ENCODE measurements at places on chromosomes 11 and 22.

- DNase-seq, result no peak
Observed at GRCh38 chr22:45602824-45603595, 68.6 kb upstream of the ATXN10 start.

- no peak for DNase-seq
Observed at GRCh38 chr11:108206171-108206570, 16.3 kb downstream of the NPAT start.

DNA sequence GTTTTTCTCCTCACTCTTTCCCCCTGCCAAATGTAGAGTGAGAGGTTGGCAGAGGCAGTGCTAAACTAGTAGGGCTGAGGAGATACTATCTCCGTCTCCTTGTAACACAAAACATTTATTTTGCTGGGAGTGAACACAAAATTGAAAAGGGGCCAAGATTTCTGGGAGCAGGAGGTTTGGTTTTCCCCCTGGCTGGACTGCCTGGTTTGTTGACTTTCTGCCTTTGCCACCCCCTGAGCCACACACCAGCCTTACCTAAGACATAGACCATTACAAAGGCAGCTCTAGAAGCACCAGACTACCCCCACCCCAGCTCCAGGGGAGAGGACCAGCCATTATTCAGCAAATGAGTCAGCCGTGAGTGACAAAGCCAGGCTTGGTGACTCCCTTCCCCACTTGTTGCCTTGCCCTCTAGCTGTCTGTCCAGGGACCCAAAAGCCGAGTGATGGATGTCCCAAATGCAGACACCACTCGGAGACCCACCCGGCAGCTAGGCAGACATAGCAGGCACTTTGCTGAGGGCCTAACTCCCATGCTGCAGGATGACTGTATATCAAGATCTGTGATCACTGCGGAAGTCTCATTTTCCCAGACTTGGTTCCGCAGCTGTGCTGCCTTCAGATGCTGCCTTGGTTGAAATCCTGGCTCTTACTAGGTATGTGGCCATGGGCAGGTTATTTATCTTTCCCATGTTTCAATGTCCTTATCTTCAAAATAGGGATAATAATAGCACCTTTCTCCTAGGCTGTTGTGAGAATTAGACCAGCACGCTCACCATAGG, 17.7 kb upstream of the CDON start:
- no peak for DNase-seq

DNA sequence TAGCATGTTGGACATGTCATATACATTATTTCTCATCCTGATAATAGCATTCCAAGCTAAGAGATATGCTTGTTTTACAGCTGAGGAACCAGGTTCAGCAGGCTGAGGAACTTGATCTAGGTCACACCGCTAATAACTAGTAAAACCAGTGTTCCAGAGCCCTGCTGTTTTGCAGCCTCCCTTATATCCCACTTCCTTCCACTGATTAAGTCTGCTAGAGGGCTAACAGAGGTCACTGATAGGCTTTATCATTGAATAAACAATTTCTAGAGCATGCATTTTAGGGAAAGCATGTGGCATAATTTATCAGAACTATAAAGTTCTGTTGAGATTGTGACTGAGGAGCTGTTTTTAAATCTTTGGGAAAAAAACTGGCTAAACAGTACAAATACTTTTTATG, 54.0 kb downstream of the UVRAG start:
- no peak for DNase-seq

- DNase-seq, result no peak
Observed at GRCh38 chr11:118289401-118289800, 15.1 kb upstream of the CD3E start.

GRCh38 chr11:128759597-128759996, 65.7 kb downstream of the FLI1 start:
- no peak for DNase-seq

Data from left forelimb (tissue), 1 donor.